Activated CD4-positive, CD25-positive, alpha-beta regulatory T cell treated with anti-CD3 and anti-CD28 coated beads, Interleukin-2, amount 50 U/mL, for 72 hours (primary cell): ENCODE measurements at places on chromosomes 5 and 9.

- DNase-seq: no peak
Observed at GRCh38 chr5:32231241-32231640, 57.1 kb upstream of the GOLPH3 start.

- DNase-seq: no peak
Observed at GRCh38 chr9:99373912-99374311, 151.8 kb downstream of the SEC61B start.

DNA sequence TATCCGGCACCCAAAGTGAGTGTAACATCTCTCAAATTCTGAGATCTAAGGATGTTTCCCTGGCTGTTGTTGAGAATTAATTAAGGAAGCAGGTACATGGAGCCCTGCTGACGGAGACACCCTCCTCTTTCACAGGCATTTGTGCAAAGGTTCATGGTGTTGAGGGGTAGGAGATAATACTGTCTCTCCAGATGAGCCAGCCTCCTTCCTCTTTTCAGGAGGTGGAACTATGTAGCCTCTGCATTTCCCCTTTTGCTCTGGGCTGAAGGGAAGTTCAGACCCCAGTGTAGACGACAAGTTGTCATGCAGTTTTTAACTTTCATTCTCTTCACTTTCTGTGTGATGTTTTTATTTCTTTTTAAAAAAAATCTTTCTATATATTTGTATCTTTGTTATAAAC is 107.5 kb downstream of the GALNT10 start:
- DNase-seq: no peak

DNA sequence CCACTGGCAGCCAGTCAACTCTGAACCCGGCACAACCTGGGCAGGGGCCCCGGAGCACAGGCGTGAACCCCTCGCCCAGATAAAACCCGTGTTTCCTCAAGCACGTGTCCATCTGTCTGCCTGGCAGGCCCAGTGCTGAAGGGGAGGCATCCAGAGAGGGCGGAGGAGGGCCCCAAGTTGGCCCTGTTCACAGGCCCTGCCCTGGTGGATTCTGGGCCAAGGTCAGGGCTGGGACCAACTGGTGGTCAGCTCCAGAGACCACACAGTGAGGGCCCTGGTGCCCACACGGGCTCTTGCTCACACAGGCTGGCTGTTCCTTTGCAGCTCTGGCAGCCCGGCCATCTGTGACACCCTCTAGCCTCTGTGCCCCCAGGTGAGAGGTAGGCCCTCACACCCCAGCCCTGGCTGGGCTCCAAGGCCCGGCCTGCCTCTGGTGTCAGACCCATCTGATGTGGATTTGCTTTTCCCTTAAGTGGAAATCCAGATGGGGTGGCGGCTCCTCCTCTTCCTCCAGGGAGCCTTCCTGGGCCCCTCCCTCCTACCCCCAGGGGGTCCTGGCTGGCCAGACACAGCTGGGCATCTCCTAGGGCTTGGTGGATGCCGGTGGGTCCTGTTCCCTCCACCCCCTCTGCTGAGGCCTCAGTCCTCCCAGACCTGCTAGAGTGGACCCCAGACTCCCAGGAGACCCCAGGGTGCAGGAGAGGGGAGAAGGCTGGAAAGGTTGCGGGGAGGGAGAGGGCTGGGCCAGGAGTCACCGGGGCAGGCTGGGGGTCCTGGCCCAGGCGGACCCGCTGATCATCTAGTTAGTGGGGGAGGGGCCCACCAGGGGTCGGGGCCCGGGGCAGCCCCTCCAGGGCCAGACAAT is 525 bp upstream of the STPG3 start:
- DNase-seq: no peak

GRCh38 chr5:95609711-95610110 is 10.2 kb upstream of the GPR150 start:
- no peak for DNase-seq

- DNase-seq: no peak
Observed at GRCh38 chr5:170315154-170315553, 17.6 kb upstream of the LCP2 start.

DNA sequence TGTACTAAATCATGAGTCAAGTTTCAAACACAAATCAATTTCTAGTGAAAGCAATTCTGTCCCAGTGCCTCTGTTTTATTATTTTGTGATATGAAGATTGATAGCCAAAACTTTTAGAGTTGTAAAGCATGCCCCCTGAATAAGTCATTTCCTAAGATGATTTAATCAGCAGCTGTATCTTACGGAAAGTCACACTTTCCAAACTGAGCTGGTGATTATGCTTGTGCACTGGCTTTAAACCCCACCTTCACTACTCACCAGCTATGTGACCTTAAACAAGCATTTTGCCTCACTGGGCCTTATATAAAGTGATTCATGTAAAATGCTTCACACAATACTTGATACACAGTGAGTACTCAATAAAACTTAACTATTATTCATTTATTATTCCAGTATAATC is 78.1 kb downstream of the EDIL3 start:
- DNase-seq: no peak

DNA sequence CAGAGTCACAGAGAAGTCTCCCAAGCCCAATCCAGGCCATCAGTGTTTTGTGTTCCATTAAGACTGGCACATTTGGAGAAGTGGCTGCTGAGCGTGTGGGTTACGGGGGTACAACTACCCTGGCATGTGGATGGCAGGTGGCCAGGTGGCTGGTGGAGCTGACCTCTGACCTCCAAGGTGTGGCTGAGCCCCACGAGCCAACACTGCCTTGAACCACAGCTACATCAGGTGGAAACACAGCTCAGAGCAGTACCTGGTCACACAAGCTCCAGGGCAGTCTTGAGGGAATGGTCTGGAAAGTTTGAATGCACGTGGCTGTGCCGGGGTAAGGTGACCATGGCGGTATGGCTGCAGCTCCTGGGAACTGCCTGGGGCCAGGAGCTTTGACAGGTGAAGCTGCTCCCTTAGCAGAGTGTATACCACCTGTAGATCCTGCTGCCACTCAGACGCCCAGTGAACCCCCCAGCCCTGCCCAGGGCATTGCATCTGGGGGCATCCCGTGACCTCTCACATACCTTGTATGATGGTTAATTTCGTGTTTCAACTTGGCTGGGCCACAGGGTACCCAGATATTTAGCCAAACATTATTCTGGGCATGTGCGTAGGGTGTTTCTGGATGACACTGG is 207.9 kb downstream of the GADD45G start:
- no peak for DNase-seq

- no peak for DNase-seq
Observed at GRCh38 chr5:38500573-38501260, 55.7 kb downstream of the LIFR start.

DNA sequence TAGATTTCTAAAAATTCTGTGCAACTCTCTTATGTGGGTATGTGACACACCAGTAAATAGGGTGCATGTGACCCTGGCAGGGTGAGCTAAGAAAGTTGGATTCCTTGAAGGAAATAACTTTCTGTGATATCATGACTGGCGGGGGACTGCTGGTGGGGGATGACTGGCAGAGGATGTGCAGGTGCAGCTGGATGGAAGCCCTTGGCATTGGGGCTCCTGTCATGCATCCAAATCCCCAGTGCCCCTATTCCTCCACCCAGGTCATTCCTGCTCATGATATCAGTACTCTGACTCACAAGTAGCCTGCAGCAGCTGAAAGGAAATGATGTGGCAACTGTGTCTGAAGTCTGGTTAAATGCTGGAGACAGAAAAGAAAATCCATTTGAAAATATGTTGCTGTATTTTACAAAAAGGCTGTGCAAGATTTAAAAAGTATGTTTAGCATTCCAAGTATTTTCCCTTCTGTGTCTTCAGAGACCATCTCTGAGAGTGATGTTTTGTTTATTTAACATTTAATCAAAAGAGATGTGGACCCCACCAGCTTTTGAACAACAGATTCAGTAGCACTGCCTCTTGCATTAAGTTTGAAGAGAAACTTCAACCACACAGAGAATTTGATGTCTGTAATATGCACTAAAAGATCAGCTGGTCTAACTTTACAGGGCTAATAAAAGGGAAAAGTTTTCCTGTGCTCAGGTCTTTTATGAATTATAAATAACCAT is 17.9 kb upstream of the ZSWIM6 start:
- DNase-seq: no peak

GRCh38 chr5:82058710-82059109 is 86.9 kb downstream of the ATG10 start:
- no peak for DNase-seq

DNA sequence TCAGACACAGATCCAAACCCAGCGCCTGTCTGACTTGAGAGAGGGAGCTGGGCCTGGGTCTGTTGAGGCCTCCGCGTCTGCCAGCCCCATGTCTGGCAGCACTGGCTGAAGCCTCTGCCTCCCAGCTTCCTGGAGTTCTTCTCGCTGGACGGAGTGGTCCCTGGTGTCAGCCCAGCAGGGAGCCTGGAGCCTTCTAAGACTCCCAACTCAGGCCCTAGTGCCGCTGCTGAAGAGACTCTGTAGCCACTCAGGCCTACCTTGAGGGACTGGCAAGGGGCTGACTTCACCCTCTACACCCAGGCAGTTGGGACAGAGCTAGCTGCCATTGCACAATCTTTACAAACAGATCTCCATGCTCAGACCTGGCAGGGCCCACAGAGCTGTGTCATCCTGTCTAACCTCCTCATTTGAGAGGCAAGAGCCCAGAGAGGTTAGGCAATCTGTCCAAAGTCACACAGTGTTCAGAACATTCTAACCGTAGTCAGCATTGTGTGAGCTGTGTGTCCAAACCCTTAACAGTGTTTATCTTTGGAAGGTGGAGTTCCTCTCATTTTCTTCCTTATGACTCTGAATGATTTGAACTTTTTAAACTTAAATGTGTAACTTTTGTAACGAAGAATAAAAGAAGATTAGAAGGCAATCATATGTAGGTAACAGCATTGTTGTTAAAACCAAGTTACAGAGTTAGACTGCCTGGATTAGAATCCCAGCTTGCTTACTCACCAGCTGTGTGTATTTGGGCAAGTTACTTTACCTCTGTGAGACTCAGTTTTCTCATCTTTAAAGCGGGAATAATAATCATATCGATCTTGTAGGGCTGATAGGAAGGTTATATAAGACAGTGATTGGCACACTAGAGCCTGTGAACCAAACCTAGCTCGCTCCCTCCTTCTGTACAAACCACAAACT is 4.6 kb upstream of the DUSP1 start:
- no peak for DNase-seq

DNA sequence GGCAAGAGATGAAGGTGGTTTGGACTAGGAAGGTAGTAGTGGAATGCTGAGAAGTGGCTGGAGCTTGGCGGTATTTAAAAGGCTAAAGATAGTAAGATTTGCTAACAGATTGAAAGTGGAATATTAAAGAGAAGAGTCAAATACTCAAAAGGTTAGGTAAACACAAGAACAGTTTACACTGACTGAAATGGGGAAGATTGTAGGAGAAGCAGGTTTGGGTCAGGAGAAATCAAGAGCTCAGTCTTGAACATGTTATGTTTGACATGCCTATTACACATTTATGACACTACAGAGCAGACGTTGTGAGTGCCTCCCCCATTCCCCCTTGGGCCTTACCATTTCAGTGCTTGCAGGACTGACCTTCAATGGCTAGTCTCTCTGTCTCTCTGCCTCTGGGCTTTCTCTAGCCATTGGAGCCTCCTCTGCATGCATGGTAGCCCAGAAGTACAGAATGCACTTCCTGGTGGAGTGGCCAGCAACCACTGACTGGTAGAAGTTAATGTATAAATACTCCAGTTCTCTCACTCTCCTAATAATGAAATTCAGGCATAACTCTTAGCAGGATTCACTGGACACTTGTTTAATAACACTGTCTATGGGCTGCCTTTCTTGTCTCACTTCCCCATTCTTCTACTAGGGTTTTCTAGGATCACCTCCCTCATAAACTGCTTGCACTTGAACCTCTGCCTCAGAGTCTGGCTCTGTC is 56.8 kb downstream of the HMGCS1 start:
- no peak for DNase-seq
